Trophoblast cell (in vitro differentiated cells and primary cell): ENCODE measurements at places on chromosomes 5 and 9.

GRCh38 chr5:148561801-148562311 lies 92.5 kb downstream of the HTR4 start:
- no peak for DNase-seq

DNA sequence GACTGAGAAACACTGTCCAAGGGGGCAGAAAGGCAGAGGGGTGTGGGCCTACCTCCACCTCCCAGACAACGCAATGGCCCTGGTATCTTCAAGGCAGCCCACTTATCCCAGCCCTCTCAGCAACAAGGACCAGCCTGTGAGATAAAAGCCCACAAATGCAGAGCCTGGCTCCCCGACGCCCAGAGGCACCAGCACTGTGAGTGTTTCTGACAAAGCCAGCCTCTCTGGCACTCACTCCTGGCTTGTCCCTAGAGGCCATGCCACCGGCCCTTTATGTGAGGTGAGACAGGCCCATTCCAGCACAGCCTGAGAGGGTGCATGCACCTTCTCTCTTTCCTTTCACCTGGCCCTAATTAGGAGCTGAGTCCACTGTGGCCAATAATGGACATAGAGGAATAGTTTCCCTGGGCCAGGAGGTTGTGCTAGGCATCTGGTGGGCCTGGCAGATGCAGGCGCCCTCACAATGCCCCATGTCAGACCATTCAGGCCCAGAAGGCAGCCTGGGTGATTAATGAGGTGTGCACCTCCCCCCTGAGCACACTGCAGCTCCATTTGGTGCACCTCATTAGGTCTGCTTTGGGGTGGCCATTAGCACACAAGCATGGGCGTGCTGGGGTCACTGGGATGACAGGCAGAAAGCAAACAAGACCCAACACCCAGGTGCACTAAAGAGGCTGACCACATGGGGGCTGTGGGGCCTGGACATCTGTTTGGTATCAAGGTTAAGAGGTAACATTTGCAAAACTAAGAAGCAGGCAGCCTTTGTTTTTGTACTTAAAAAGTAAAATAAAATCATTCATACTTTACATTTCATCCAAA lies 176.0 kb downstream of the MED10 start:
- no peak for DNase-seq

GRCh38 chr5:168132241-168132641 lies 159.2 kb upstream of the WWC1 start:
- no peak for DNase-seq

GRCh38 chr9:84997472-84997871 lies 327.9 kb downstream of the NTRK2 start:
- DNase-seq: peak; percentile 41

DNA sequence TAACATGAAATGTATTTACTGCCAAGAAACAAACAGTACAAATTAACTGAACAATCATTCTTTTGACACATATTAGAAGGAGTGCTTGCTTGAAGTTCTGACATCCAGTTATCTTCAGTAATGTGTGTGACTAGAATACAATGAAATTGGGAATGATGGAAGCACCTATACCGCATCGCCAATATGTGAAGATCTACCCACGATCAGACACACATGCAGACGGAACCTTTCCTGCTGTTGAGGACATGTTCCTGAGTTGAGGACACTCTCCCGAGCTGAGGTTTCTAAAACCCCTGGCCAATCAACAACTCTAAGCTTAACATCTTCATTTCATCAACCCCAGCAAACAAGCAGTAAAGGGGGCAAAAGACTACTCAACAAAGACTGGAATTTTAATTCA lies at the start of gene OR13C3:
Gene OR13C3, minus strand, starts transcription at position 101 of the 400 bp plus-strand sequence. CDS start 133 bp downstream, outside the sequence.
- no peak for DNase-seq

GRCh38 chr9:74570879-74571512 lies 73.9 kb downstream of the RORB start:
- DNase-seq: peak; percentile 64

DNA sequence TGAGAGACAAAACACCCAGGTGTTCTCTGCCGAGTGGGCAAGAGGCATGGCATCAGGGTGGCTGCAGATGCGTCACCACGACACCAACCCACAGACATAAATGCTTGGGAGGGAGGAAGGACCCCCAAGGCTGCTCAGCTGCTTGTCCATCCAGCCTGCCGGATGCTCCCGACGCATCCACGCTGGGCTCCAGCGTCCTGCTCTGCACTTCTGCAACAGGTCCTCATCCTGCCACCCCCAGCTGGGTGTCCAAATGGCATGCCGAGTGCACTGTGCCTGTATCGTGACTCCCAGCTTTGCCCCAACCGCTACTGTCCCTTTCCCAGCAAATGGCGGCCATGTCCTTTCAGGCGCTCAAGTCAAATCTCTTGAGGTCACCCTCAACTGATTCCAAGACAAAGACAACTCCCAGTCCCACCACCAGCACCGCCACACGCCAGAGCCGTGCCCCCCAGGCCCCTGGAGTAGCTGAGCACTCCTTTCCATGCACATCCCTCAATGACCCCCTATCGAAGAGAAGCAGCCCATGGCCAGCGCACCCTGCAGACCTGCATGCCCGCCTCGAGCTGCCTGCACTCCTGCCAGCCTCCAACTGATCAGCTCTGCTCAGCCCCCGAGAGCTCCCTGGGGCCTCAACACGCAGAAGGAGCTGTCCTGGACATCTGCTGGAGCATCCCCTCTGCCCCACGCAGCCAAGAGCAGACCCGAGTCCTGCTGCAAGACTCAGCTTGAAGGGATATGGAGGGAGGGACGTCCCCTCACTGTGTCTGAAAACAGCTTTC lies 116.7 kb downstream of the ROR2 start:
- no peak for DNase-seq

- no peak for DNase-seq
Measured at GRCh38 chr9:133945314-133945975, 46.7 kb downstream of the VAV2 start.

- DNase-seq: no peak
Measured at GRCh38 chr5:57503433-57503832, 20.8 kb upstream of the ACTBL2 start.

- DNase-seq: no peak
Measured at GRCh38 chr9:131670247-131671132, 69.4 kb downstream of the RAPGEF1 start.

GRCh38 chr9:133489253-133490190 lies 10.6 kb upstream of the SLC2A6 start:
- no peak for DNase-seq

GRCh38 chr5:160458806-160459800 lies 37.4 kb downstream of the PTTG1 start:
- DNase-seq: no peak

DNA sequence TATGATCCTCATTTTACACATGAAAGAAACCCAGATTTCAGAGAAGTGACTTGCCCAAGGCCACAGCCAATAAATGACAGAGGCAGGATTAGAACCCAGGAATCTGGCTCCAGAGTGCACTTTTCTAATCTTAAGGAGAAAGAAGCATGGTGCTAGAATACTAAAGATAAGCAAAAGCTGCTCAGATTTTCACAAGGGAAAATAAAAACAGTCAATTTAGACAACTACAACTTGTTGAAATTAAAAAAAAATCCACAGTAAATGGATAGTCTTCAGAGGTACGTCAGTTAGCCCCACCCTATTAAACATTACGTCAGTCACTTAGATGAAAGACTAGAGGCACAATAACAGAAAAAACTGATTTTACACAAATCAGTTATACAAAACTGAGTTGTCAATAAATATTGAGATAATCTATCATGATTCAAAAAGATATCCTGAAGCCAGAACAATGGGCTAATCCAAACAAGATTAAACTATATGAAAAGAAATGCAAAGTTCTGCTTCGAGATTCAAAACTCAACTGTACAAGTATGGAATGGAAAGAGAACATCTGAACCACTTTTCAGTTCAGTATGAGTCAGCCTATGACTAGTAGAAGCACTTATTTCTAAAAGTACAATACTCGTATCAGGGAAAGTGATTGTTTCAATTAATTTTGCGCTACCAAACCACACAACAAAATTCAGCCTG lies 9.3 kb downstream of the TMEM245 start:
- DNase-seq: no peak

GRCh38 chr5:82346399-82347165 lies 68.4 kb upstream of the RPS23 start:
- DNase-seq: no peak

DNA sequence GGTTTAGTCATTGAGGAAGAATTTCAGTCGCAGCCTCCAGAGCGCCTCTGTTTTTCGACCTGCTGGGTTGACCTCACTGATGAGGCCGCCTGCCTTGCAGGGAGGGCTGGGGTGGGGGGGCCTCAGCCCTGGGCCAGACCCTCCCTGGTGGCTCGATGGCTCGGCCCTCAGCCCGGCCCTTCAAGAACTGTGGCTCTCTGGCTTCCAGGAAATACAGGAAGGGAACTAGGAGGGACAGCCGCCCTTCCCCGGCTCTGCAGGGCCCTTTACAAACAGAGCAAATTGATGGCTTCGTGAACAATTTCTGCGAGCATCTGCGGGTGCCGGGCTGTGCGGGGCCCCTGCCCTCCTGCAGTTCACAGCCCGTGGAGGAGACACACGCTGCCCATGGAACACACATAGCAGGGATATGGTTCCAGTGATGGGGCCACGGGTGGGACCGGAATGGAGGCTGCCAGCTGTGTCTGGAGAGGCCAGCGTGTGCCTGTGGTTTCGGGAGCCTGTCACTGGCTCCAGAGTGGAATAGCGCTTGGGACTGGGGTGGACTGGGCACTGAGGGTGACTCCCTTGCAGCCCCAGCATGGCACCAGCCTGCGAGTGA lies 39.6 kb downstream of the COL5A1 start:
- DNase-seq: no peak
